ENCODE measurements at places on chromosomes 2 and 18. TPM values are rescaled to one million over a fixed set of nuclear protein-coding genes. Genes with fewer than 3 reads are reported as not detected.
A peak's percentile ranks its signal among the peaks of the same experiment; 100 is the strongest.

GRCh38 chr2:201467666-201468065, 16.1 kb downstream of the STRADB start:
- peaks cover 30% of the 10 kb centered on the region for H3K36me3 ChIP-seq
- H3K4me1 ChIP-seq = no peaks in the 10 kb centered on the region
- no peaks in the 10 kb centered on the region for H3K27me3 ChIP-seq
- no peak for DNase-seq
- H3K4me3 ChIP-seq = no peak overlapping the region

GRCh38 chr2:240557808-240558207, at the start of gene ANKMY1:
Gene ANKMY1, minus strand, starts transcription at chr2:240557988. Its CDS starts 653 bp downstream, at chr2:240557335.
- no peaks in the 10 kb centered on the region for H3K36me3 ChIP-seq
- H3K27me3 ChIP-seq = no peaks in the 10 kb centered on the region
- DNase-seq = peak; percentile 77

GRCh38 chr2:144364944-144365738, 154.8 kb downstream of the ZEB2 start:
- H3K27ac ChIP-seq = no peak overlapping the region
- no peak overlapping the region for H3K4me3 ChIP-seq
- H3K36me3 ChIP-seq = no peaks in the 10 kb centered on the region
- H3K27me3 ChIP-seq = no peaks in the 10 kb centered on the region

DNA sequence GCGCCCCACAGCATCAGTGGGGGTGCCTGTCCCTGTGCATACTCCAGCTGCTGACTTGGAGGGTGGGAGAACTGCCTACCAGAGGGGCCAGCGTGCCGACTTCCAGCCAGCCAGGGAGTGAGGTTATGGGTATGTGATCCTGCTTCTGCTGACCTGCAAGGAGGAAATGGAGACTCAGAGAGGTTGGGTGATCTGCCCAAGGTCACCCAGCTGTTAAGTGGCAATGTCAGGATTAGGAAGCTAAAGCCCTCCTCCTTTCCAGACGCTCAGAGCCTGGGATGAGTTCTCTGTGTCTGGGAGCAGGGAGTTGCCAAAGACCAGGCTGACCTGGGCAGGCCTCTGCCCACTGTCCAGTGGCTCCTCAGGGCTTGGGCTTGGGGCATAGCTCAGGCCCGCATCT, 169.6 kb downstream of the GLI2 start:
- no peak for DNase-seq
- no peaks in the 10 kb centered on the region for H3K27me3 ChIP-seq
- no peak overlapping the region for H3K27ac ChIP-seq
- no peak overlapping the region for H3K4me3 ChIP-seq
- no peaks in the 10 kb centered on the region for H3K4me1 ChIP-seq
- H3K36me3 ChIP-seq = no peaks in the 10 kb centered on the region

GRCh38 chr2:215697003-215697402, 261.1 kb upstream of the FN1 start:
- no peaks in the 10 kb centered on the region for H3K36me3 ChIP-seq
- peaks cover 12% of the 10 kb centered on the region for H3K4me1 ChIP-seq
- no peaks in the 10 kb centered on the region for H3K27me3 ChIP-seq
- no peak overlapping the region for H3K4me3 ChIP-seq

GRCh38 chr2:44087714-44088092, 81.0 kb upstream of the PPM1B start:
- no peaks in the 10 kb centered on the region for H3K27me3 ChIP-seq
- H3K4me1 ChIP-seq = peaks cover 11% of the 10 kb centered on the region

GRCh38 chr2:168997794-168998193, 33.3 kb downstream of the ABCB11 start:
- no peaks in the 10 kb centered on the region for H3K4me1 ChIP-seq
- H3K4me3 ChIP-seq = no peak overlapping the region

- H3K4me1 ChIP-seq = no peaks in the 10 kb centered on the region
- H3K27me3 ChIP-seq = no peaks in the 10 kb centered on the region
- DNase-seq = no peak
- no peaks in the 10 kb centered on the region for H3K36me3 ChIP-seq
These were observed 216.4 kb downstream of the ANKRD30B start for GRCh38 chr18:14964406-14964805.

DNA sequence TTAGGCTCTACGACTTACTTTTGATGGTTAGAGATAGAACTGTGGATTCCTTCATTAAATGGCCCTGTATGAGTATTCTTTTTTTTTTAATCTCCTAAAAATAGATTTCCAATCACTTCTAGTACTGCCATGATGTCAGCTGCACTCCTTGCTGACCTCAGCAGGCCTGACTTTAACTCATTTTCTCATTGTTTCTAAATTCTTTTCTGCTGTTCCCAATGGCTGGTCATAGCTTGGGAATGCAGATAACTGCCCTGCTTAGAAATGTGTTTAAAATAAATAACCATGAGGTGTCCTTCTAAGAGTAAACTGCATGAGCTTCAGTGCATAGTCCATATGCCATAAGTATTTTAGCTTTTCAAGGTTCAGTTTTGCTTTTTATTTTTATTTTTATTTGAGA, 15.7 kb downstream of the CCDC85A start:
- no peaks in the 10 kb centered on the region for H3K4me1 ChIP-seq
- no peaks in the 10 kb centered on the region for H3K27me3 ChIP-seq
- no peaks in the 10 kb centered on the region for H3K36me3 ChIP-seq
- DNase-seq = no peak
- no peak overlapping the region for H3K4me3 ChIP-seq
- no peak overlapping the region for H3K27ac ChIP-seq

DNA sequence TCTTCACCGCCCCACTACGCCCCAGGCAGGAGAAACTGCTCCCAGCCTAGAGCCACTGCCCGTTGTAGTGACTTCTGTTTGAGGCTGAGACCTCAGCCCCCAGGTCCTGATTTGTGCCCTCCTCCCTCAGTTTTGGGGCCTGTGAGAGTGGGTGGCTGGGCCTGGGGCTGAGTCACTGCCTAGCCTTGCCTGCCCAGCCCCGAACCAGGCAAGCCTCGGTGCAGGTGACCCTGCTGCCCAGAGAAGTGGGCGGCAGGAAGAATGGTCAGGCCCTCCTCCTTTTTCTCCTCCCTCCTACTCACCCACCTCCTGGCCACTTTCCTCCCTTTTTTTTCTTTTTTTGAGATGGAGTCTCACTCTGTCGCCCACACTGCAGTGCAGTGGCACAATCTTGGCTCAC, 66.6 kb downstream of the ZFP36L2 start:
- DNase-seq = no peak
- H3K4me3 ChIP-seq = no peak overlapping the region
- H3K27me3 ChIP-seq = no peaks in the 10 kb centered on the region

- DNase-seq = no peak
- peaks cover 7% of the 10 kb centered on the region for H3K36me3 ChIP-seq
- no peak overlapping the region for H3K27ac ChIP-seq
- H3K4me1 ChIP-seq = peaks cover 40% of the 10 kb centered on the region
- no peak overlapping the region for H3K4me3 ChIP-seq
- no peaks in the 10 kb centered on the region for H3K27me3 ChIP-seq
These were observed 2.6 kb upstream of the FZD5 start for GRCh38 chr2:207772081-207772843.

- no peaks in the 10 kb centered on the region for H3K36me3 ChIP-seq
- no peak for DNase-seq
- H3K27ac ChIP-seq = no peak overlapping the region
- no peak overlapping the region for H3K4me3 ChIP-seq
- peaks cover 47% of the 10 kb centered on the region for H3K4me1 ChIP-seq
- H3K27me3 ChIP-seq = peaks cover 99% of the 10 kb centered on the region
These were observed 2.8 kb downstream of the GDF7 start for GRCh38 chr2:20669562-20670314.

DNA sequence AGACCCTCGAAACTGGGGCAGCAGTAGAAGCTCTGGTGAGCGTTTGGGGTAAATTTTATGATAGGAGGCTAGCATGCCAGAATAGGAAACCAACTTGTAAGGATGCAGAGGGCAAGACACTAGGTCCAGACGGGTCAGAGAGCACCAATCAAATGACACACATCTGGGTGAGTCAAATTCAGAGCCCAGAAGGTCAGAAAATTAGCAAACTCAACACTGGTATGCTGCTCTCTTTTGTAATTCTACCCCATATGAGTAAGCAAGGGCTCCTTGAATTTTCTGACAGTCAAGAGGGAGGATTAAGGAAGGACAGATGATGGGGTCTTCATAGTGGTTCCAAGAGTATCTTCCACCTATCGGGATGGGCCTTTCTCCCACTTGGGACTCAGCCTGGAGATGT, 209.8 kb downstream of the BCL2 start:
- H3K4me1 ChIP-seq = no peaks in the 10 kb centered on the region
- no peak overlapping the region for H3K27ac ChIP-seq
- no peaks in the 10 kb centered on the region for H3K36me3 ChIP-seq
- no peak overlapping the region for H3K4me3 ChIP-seq

- no peak for DNase-seq
- H3K27me3 ChIP-seq = no peaks in the 10 kb centered on the region
- H3K27ac ChIP-seq = no peak overlapping the region
These were observed 26.9 kb downstream of the ACADL start for GRCh38 chr2:210198326-210198725.

- H3K27ac ChIP-seq = no peak overlapping the region
- no peaks in the 10 kb centered on the region for H3K4me1 ChIP-seq
- no peak for DNase-seq
- H3K27me3 ChIP-seq = no peaks in the 10 kb centered on the region
- no peak overlapping the region for H3K4me3 ChIP-seq
These were observed 93.8 kb upstream of the YWHAQ start for GRCh38 chr2:9724565-9724964.

DNA sequence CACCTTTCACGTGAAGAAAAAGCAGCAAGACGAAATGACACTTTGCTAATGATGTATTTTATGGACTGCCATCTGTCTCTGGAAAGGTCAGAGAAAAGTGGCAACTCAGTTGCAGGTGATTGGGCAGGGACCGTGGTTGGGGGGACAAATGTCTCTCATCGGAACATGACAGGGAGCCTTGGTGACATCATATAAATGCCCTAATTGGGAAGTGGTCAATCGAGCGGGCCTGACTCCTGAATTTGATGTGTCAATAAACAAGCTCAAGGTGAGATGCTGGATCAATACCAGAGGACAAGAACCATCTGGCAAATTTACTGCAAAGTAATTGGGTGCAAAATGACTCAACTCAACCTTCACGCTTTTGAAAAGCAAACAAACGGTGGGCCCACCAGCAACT, 151.9 kb upstream of the SKOR2 start:
- no peaks in the 10 kb centered on the region for H3K27me3 ChIP-seq
- no peaks in the 10 kb centered on the region for H3K36me3 ChIP-seq
- no peak for DNase-seq
- no peaks in the 10 kb centered on the region for H3K4me1 ChIP-seq
- no peak overlapping the region for H3K27ac ChIP-seq

DNA sequence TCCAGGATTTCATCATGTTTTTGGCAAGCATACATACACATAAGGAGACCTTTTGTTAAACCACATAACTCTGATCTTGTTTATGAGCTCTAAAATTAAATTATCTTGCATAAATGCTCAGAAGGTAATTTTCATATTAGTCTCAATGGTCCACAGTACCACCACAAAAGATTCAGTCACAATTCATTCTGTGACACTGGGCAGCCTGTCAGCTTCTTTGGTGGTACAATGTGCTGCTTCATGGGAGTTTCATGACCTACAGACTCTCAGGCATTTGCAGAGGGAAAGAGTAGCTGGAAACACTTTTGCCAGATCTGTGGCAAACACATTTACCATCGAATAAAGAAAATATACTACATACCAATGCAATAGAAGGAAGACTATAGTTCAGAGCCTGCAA, 51.3 kb upstream of the ZNF397 start:
- no peak overlapping the region for H3K27ac ChIP-seq
- H3K27me3 ChIP-seq = no peaks in the 10 kb centered on the region
- no peaks in the 10 kb centered on the region for H3K4me1 ChIP-seq
- H3K4me3 ChIP-seq = no peak overlapping the region

DNA sequence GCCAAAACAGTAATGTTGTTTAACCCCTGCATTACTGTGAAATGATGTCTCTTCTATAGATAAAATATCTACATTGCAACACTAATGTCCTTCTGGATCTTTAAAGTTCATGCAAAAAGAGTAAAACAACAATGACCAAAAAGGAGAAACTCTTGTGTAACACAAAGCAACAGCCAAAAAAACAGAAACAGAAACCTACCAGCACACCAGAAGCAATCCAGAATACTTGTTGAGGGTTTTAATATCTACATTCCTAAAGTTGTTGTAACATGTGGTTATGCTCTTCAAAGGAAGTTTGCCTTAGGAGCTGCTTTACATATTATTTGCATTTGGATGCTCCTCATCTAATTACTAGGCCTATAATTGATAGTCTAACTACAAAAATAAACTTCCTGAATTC, 157.2 kb downstream of the BABAM2 start:
- H3K27ac ChIP-seq = peak overlapping the region; percentile 9
- H3K36me3 ChIP-seq = no peaks in the 10 kb centered on the region
- H3K4me3 ChIP-seq = no peak overlapping the region

GRCh38 chr2:120589771-120590608, 145.7 kb upstream of the GLI2 start:
- H3K4me3 ChIP-seq = no peak overlapping the region
- H3K36me3 ChIP-seq = no peaks in the 10 kb centered on the region
- no peak for DNase-seq
- no peak overlapping the region for H3K27ac ChIP-seq
- peaks cover 6% of the 10 kb centered on the region for H3K4me1 ChIP-seq

DNA sequence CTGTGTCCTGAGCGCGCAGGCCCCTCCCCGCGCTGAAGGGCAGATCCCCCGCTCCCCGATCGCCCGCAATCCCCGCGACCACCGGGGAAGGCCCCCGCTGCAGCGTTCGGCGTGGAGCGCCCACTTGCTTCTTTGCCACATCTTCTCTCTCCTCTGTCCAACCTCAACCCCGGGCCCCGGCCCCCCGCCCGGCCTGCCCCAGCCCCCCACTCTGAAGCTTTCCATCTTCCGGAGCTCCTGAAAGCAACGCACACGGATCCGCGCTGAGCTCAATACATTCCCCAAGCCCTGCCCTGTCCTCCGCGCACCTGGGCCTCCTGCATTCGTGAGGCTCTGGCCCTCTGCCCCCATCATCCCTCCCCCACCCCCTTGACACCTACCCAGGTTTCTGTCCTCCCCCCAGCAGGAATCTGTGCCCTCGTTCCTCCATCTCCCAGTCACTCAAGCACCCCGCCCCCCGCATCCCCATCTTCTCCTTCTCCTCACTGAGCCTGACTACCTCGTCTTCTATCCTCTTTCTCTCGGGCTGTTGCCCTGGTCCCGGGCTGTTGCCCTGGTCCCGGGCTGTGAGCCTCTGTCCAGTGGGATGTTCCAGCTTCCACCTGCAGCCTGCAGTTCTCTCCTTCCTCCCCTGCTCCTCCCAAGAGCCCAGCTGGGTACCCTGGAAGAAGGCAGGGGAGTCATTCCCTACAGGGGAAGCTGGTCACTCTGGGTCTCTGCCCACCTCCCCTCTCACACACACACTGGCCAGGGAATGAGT, 7.8 kb downstream of the SPEG start:
- H3K4me3 ChIP-seq = peak overlapping the region; percentile 40
- no peak for DNase-seq
- H3K27me3 ChIP-seq = peaks cover 92% of the 10 kb centered on the region
- no peaks in the 10 kb centered on the region for H3K36me3 ChIP-seq
- H3K27ac ChIP-seq = no peak overlapping the region

CXCR1 gene
- total RNA-seq = 21.0 TPM

LRP1B gene
- 0.03 TPM for total RNA-seq

PSTPIP2 gene
- 14.2 TPM for total RNA-seq

C1GALT1C1L gene
- total RNA-seq = 0.39 TPM

COLEC11 gene
- total RNA-seq = 1.4 TPM

CD8B2 gene
- total RNA-seq = 0.10 TPM

LOXHD1 gene
- 0.76 TPM for total RNA-seq

PAX3 gene
- total RNA-seq = not detected

SKOR2 gene
- total RNA-seq = not detected
